HepG2 (cell line): ENCODE measurements at places on chromosomes 5 and 9. TPM values are rescaled to one million over a fixed set of nuclear protein-coding genes. Genes with fewer than 3 reads are reported as not detected.
A peak's percentile ranks its signal among the peaks of the same experiment; 100 is the strongest.

The GARIN3 gene
- total RNA-seq: not detected in 2 replicates

The PCDHGA8 gene
- 0.08 and 0.29 TPM in 2 replicates for total RNA-seq

DNA sequence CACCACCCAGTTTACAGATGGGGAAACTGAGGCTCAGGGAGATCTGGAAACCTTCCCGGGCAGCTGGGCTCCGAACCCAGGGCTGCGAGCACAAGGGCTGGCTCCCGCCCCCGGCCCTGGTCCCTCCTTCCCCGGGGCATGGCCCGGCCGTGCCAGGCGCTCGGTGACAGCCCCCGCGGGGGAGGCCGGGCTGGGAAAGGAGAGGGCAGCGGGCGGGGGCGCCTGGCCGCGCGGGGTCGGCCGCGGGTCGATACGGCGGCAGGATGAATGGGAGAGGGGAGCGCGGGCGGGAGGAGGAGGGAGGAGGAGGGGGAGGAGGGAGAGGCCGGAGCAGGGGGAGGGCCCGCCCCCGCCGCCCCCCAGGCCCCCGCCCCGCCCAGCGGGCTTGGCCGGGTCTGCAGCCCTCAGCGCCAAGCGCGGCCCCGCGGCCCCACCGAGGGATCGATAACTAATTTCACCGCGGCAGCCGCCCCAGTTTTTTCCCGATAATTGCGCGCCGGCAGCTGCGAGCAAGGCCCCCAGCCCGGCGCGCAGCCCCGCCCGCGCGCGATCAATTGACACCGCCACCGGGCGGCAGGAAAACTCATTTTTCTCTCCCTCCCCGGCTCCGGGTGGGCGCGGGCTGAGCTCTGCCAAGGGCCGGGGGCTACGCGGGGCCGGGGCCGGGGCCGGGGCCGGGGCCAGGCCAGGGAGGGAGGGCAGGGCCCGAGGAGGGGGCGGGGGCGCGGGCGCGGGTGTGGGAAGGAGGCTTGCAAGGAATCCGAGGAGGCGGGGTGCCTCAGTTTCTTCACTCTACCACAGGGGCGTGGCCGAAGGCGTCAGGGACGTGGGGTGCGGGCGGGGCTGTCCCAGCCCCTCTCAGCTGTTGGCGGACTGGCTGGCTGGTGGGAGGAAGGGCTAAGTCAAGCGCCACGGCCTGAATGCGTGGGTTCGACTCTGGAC lies 52.1 kb downstream of the C9orf50 start:
- H3K4me1 ChIP-seq: peaks cover 70% of the 10 kb centered on the region
- H3K4me3 ChIP-seq: peak overlapping the region; percentile 85
- H3K36me3 ChIP-seq: no peaks in the 10 kb centered on the region

GRCh38 chr5:132427281-132428146 lies 58.0 kb downstream of the SLC22A5 start:
- no peak for DNase-seq
- peak overlapping the region; percentile 57 for H3K27ac ChIP-seq
- H3K4me1 ChIP-seq: peaks cover 70% of the 10 kb centered on the region
- no peak overlapping the region for H3K4me3 ChIP-seq
- H3K27me3 ChIP-seq: no peaks in the 10 kb centered on the region
- H3K36me3 ChIP-seq: no peaks in the 10 kb centered on the region

- H3K27ac ChIP-seq: no peak overlapping the region
- DNase-seq: no peak
- H3K36me3 ChIP-seq: peaks cover 5% of the 10 kb centered on the region
- H3K4me1 ChIP-seq: no peaks in the 10 kb centered on the region
- H3K27me3 ChIP-seq: no peaks in the 10 kb centered on the region
- no peak overlapping the region for H3K4me3 ChIP-seq
Measured at GRCh38 chr9:68896486-68896885, 117.4 kb downstream of the PRKACG start.
